WTC11 (cell line): ENCODE measurements at places on chromosomes 6 and 20.

GRCh38 chr6:48747471-48747870 is 636.5 kb upstream of the PTCHD4 start:
- no peak for DNase-seq

GRCh38 chr6:158517581-158517980 is 42.3 kb upstream of the TMEM181 start:
- no peak for DNase-seq

DNA sequence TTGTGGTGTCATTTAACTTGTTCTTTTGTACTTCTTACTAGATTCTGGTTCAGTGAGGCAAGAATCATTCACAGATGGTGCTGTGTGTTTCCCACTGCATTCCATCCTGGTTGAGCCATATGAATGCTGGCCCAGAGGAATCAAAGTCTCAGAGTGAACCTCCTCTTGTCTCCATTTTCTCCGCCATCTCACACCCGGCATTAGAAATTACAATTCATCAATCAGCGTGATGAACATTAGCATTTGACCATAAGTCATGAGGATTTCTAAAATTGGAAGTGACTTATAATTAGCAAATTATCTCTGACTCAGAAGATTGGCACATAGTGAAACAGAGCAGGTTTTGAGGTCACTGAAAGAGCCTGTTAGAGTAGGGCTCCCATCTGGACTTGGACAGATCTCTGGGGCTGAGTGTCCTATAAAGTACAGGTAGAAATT is 25.2 kb downstream of the TNFAIP3 start:
- DNase-seq, result no peak

DNA sequence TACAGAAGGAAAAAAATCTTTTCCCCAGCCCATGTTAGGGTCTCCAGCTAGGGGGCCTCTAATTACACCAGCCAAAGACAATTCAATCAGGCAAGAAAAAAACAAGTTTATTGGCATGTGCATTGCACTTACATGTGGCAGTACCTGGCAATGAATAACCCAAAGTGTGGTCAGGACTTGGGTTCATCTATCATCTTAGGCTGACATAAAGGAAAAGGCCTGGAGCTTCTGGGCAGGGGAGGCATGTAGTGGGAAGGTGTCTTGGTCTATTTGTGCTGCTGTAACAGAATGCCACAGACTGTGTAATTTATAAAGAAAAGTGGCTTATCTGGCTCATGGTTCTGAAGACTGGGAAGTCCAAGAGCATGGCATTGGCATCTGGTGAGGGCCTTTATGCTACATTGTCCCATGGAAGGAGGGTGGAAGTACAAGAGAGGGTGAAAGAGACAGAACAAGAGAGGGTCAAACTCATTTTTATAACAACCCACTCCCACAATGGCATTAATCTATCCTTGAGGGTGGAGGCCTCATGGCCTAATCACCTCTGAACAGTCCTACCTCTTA is 4.4 kb upstream of the PYGB start:
- no peak for DNase-seq

GRCh38 chr6:74115674-74116073 is 419.7 kb downstream of the CD109 start:
- DNase-seq, result no peak

- no peak for DNase-seq
These were observed 118.7 kb downstream of the SMOC2 start for GRCh38 chr6:168559574-168560098.

GRCh38 chr6:46091080-46091478 is 38.7 kb upstream of the ENPP4 start:
- DNase-seq, result no peak

- DNase-seq, result no peak
These were observed 12.2 kb downstream of the RAET1G start for GRCh38 chr6:149910721-149911151.

DNA sequence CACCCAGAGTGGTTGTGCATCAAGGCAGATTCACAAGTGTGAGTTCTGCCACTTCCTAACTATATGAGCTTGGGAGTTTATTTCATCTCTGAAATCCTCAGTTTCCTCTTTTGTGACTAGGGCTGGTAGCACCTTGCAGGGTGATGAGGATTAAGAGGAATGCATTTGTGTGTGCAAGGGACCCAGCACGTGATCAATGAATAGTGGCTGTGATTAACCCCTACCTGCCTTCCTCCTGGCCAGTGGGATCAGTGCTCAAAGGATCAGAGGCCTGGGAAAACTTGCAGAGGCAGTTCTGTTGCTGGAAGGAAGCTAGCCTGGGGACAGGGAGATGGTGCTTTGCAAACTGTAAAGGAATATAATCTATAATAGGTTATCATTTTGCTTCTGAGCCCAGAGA is 7.3 kb downstream of the SDC4 start:
- no peak for DNase-seq

DNA sequence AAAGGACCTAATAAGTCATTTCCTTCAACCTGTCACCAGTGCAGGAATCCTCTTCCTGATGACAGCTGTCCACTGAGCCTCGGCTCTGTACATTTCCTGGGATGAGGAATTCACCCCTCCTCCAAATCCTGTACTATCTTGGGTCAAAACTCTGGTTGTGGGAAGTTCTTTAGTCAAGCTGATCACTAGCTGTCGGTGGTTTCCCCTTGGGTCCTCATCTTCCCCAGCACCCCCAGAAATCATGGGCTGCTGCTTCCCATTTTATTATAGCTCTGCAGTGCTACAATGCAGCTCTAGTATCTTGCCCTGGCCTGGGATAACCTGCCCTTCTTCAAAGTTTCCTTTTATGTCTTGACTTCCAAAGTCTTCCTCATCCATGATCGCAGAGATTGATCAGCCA is 14.6 kb upstream of the ADA start:
- no peak for DNase-seq
